Jurkat, Clone E6-1 (cell line): ENCODE measurements at places on chromosomes 4 and X.
A peak's percentile ranks its signal among the peaks of the same experiment; 100 is the strongest.

GRCh38 chr4:89119166-89119565 is 7.8 kb downstream of the TIGD2 start:
- no peak for DNase-seq

DNA sequence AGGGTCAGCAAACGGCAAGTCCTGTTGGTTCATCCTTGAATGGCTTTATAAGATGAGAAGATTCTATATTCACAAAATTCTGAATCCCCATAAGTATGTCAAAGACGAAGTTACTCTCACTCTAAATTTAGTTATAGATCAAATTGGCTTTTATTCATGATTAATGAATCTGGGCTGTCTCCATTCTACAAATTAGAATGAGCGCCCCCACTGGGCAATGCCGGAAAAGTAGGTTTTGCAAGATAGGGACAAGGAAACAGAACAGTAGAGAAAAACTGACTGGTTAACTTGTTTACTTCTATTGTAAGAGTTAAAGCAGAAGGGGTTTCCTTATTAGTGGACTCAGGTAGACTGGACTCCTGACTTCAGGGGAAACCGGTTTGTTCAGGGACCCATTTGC is 100.3 kb downstream of the F11 start:
- no peak for DNase-seq

GRCh38 chrX:150475461-150475860 is 93.0 kb upstream of the MTM1 start:
- DNase-seq: no peak

DNA sequence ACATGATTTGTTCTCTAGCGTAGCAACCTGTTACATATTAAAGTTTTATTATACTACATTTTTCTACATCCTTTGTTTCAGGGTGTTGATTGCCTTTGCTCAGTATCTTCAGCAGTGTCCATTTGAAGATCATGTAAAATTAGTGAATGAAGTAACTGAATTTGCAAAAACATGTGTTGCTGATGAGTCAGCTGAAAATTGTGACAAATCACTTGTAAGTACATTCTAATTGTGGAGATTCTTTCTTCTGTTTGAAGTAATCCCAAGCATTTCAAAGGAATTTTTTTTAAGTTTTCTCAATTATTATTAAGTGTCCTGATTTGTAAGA is 2.4 kb downstream of the ALB start:
- DNase-seq: no peak

DNA sequence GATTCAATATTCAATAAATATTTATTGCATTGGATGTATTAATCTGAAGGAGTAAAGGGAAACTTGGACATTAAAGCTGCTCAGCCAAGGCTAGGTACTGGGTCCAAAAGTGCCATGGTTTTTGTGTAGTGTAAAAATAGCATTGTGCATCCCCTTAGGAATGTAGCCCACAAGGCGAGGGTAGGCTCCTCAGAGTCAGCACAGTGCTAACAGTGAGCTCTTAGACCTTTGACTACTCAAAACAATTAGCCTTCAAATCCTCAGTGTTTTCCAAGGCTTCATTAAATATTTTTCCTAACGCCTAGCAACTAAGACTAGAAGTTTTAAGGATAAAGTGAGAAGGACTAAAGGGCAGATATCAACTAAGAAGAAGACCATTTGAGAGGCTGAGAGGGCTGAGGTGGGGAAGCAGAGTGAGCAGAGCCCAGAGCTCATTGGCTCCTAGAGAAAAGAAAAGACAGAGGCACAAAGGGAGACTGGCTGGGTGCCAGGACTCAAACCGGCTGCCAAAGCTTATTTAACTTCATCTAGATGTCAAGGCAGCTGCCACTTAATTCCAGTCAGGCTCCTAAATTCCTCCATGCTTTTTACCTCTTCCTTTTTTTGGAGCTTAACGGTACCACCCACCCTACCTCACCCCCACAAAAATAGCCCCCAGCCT is 17.0 kb downstream of the PRKG2 start:
- DNase-seq: no peak

DNA sequence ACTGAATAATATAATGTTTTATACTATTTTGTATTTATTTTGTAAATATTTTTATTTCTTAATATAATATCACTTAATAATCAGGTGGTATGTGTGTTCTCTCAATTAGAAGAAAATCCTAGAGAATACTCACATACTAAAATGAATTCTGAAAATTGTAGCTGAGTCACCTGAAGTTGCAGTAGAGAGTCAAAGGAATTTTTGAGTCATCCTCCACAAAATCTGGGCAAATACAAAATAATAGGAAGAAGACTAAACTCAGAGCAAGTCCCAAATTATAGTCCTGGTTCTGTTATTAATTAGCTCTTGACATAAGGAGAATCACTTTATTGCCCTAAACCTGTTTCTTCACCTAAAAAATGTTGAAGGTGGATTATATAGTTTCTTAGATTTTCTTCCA is 57.8 kb downstream of the SPATA4 start:
- DNase-seq: no peak

DNA sequence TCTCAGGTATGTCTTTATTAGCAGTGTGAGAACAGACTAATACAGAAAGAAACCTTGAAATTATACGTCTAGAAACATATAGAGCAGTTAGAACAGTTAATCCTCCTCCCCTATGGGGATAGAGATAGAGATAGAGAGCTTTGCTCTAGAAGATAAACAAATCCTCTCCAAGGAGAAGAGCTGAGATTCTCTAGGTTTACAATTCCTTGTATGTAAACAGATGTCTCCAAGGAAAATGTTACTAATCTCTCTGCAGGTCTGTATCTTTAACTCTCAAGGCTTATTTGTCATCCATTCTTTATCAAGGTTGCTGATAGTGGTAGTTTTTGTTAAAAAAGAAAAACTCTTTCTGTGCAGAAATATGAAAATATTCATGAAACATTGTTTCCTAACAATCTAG is 282.1 kb upstream of the GIMD1 start:
- no peak for DNase-seq

- DNase-seq: no peak
These were observed 527.9 kb downstream of the SPRY1 start for GRCh38 chr4:123924536-123924935.

- no peak for DNase-seq
These were observed 63.5 kb downstream of the MAD2L1 start for GRCh38 chr4:120003193-120003592.

GRCh38 chr4:53716011-53716410 is 124.7 kb upstream of the LNX1 start:
- no peak for DNase-seq

- no peak for DNase-seq
These were observed 122.1 kb downstream of the REELD1 start for GRCh38 chr4:146336410-146336807.

DNA sequence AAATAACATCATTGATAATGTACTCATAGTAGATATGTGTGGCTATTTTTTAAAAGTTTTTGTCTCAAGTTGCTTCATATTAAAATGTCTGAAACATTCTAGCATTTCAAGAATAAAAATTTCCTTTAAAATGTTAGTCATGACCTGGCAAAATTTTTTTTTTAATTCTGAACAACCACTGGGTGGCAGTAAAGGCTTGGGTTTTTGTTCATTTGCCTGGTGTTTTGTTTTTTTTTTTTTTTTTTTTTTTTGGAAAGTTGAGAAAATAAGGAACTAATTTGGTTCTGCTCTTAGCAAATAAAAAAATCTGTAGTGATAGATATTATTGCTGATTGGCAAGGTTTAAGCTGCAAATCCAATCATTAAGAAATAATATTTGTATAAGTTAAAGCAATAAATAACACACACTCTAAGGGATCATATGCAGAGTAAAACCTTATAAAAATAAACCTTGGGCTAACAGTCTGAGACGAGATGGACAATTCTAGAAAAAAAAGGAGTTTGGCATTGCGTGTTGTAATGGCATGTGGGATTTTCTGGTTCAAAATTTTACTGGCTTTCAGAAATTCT is 81.4 kb downstream of the CEP44 start:
- peak; percentile 36 for DNase-seq

DNA sequence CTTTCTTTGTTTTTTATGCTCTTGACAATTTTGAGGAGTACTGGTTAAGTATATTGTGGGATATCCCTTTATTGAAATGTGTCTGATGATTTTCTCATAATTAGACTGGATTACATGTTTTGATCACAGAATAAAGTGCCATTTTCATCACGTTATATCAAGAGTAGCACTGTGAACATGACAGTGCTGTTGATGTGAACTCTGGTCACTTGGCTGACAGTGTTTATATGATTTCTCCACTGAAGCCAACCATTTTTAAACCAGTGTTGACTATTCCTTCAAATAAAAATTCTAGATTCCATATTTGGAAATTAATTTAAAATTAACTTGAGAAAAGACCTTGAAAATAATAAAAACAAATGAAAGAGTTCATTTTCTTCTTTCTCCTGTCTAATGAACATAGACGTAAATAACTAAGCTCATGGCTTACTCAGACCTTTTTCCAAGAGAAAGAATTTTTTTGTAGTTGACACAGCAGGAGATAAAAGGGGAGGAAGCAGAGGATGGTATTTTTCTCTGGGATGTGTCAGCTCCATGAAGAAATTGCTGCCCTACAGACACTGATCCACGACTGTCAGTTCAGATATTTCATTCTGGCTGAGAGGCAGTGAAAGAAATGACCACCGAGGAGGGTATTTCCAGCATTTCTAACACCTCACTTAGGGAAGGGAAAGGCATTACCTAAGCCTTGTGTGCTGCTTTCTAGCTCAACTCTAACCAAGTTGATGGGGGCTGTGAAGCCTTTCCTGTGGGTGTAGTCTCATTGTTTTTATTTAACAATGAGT is 150.9 kb upstream of the ANK2 start:
- no peak for DNase-seq

GRCh38 chr4:18894928-18895327 is 873.4 kb upstream of the LCORL start:
- DNase-seq: no peak

DNA sequence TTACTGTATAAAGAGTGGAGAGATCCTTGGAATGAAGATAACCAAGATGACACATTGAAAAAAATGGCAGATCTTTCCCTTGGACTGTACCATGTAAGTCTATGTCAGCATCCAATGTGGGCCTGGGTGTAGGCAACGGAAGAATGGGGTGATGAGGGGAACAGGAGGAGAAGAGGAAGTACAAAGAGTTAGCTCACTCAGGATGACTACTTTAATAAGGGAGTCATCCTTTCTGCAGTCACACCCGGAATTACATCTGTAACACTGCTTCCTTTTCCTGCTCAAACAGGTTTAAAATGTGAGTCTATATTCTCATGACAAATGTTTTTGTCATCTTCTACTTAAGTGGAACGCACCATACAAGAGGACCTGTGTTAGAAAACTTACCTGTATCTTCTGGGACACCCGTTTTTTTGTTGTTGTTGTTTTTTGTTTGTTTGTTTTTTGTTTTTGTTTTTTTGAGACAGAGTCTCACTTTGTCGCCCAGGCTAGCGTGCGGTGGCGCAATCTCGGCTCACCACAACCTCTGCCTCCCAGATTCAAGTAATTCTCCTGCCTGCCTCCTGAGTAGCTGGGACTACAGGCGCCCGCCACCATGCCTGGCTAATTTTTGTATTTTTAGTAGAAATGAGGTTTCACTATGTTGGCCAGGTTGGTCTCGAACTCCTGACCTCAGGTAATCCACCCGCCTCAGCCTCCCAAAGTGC is 18.0 kb downstream of the HPSE start:
- DNase-seq: no peak

DNA sequence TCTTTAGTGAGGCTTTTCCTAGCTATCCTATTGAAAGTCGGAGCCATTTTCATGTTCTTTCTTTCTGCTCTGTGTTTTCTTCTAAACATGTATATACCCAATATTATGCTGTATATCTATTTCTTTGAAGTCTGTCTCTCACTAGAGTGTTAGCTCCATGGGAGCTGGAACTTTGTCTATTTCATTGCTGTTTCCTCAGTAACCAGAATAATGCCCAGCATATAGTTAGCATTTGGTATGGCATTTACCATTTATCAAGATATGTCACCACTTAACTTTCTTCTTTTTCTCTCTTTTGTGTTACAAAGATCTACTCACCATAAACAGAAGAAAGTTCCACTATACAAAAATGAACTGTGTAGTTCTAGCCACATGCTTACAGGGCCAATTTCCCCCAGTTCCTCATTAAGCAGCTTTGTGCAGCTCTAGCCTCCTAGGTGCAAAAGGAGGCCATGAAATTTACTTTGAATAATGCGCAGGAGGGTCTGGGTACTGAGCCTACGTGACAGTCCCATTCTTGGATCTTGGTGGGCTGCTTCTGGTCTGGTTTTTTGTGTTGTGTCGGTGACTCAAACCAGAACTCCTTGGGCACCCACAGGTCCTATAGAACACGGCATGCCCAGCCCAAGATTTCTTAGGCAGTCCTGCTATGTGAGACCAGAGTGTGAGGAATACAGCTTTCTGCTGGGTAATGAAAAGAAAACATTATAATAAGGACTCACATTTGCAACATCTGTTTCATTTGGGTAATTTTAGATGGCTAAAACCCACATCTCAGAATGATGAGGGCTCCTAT is 302.3 kb upstream of the IGFBP7 start:
- no peak for DNase-seq

DNA sequence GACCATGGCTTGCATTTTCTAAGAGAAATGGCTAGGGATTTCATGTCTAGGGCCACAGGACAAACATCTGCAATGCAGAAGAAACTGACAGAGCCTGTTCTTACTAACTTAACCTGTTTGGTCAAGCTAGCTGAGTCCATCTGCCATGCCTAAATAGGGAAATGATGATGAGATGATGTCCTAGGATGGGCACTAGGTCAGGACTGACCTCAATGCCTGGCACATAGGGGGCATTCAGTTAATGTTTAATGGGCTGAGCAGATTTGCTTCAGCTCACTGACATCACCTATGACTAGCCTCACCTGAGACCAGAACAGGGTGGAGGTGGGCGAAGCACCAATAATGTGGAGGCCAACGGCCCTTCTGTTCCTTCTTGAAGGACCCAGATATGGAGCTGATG is 174.2 kb upstream of the SCML1 start:
- no peak for DNase-seq

DNA sequence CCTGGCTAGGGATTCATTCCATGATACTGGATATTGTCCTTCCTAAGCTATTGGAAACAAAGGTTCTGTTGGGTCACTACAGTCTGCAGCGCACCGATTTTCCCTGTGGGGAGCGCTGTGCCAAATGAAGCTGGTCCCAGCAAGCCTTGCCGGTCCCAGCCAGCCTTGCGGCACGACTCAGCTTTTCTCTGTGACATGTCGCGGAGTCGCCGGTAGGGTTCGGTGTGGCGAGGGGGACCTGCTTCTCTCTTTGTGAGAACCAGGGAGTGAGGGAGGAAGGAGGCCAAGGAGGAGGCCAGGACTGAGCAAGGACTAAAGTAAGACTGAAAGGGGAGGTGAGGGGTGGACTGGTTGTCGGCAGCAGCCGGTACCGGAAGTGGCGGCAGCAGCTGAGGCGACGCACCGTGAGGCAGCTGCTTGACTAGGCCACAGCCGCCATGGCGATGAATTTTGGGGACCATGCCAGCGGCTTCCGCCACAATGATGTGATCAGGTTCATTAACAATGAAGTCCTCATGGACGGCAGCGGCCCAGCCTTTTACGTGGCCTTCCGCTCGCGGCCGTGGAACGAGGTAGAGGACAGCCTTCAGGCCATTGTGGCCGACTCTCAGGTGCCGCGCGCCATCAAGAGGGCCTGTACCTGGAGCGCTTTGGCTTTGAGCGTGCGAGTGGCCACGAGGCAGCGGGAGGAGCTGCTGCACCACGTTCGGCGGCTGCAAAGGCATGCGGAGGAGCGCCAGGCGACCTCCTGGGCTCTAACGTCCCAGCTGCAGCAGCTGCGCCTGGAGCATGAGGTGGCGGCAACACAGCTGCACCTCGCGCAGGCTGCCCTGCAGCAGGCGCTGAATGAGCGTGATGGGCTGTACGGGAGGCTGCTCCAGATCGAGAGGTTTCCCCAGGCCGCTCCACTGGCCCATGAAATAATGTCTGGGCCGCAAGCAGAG is at the start of gene TEX13D:
Gene TEX13D (plus strand): TSS at position 180 of the 944 bp plus-strand sequence. CDS start 258 bp downstream, at position 438.
- DNase-seq: no peak
